ENCODE measurements at places on chromosomes 2 and 18.

- DNase-seq = no peak
These were observed 140.8 kb downstream of the DDX1 start for GRCh38 chr2:15732341-15733077.

GRCh38 chr2:60469536-60470317 is 83.7 kb downstream of the BCL11A start:
- no peak for DNase-seq

DNA sequence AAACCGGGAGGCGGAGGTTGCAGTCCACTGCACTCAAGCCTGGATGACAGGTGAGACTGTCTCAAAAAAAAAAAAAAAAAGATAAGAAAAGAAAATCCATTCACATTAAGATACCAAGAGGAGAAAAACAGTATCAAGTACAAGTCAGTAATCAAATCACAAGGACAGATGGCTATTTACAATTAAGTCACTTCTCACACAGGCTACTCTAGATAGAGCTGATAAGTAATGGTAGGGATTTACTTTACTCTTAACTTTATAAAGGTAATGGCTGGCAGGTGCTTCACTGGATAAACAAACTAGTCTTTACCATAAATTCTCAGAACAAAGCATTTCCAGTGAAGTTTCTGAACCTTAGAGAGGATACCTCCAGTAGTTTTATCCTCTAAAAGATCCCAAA is 11.5 kb downstream of the SF3B1 start:
- no peak for DNase-seq

DNA sequence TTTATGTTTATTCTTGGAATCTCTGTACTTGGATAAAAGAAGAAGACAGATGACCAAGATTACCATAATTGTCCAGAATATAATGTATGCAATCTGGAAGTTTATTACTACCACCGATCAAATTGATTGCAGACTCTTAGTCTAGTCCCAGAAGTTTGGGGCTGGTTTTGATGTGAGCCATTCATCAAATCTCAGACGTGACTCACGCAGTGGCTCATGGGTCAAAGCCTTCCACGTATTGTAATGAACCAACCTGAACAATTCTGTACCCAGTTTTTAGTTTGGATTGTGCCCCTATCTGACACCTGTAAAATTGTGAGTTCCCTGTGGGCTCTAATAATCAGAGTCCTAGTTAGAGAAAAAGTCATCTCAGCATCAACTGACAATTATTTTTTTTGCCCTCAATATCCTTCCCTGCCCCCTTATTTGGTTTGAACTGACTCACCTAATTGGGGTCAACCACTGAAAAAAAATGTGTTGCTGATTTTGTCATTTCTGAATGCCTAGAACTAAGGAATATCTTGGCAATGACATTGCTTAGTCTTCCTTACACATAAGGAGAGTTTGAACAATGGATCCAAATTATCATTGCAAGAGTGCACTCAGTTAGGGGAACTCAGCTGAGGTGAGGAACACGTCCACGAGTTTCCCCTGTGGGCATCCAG is 219.5 kb upstream of the NRP2 start:
- no peak for DNase-seq

DNA sequence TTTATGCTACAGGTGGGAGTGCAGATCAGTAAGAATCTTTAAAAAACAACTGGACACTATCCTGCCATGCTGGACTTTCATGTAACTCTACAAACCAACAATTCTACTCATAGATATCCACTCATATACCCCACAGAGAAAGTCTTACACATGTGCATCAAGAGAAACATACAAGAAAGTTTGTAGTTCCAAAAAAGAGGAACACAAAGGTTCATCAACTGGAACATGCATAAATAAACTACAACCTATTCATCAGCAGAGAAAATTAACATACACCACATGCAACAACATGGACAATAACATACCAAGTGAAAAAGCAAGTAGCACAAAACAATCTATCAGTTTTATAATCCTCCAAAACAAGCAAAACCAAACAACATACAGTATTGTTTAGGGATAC is 17.0 kb downstream of the TCF4 start:
- no peak for DNase-seq

DNA sequence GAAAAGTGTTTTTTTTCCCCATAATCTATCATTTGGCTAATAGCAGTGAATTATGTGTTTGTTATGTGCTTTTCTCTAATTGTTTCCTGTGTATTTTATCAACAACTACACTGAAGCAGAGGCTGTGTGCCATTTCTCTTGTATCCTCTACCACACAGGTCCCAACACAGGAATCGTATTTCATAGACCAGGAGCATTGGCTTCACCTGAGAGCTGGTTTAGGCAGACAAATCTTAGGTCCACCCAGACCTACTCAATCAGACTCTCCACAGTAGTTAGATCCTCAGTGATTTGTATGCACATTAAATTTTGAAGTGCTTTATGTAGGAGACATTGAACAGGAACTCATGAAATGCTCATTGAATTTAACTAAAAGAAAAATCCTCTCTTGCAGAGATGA is 109.2 kb downstream of the FSHR start:
- DNase-seq = no peak
